ENCODE measurements at places on chromosomes 12 and 14. TPM values are rescaled to one million over a fixed set of nuclear protein-coding genes. Genes with fewer than 3 reads are reported as not detected.
A peak's percentile ranks its signal among the peaks of the same experiment; 100 is the strongest.

The KTN1 gene
- total RNA-seq = 74.6 TPM

GRCh38 chr12:100199347-100200149 lies 1.1 kb upstream of the ACTR6 start:
- peak; percentile 66 for DNase-seq

GRCh38 chr14:35558680-35559079 lies 24.7 kb downstream of the INSM2 start:
- no peak for DNase-seq

DNA sequence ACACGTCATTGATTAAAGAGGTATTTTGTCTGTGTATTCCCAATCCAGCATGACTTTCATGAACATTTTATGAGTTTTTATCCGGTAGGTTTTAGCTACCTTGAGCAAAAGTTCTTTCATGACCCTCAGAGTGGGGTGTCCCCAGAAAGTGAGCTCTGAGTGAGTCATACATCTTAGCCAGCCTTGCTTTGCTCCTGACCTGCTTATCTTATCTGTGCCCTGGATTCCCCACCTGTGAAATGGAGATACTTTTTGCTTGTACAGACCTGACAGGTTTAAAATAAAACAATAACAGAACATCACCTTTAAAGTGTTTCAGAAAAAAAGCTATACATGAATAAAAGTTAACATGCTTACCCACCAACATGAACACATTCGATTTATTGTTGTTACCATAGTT lies 202.8 kb upstream of the SOX5 start:
- peak; percentile 0 for DNase-seq

DNA sequence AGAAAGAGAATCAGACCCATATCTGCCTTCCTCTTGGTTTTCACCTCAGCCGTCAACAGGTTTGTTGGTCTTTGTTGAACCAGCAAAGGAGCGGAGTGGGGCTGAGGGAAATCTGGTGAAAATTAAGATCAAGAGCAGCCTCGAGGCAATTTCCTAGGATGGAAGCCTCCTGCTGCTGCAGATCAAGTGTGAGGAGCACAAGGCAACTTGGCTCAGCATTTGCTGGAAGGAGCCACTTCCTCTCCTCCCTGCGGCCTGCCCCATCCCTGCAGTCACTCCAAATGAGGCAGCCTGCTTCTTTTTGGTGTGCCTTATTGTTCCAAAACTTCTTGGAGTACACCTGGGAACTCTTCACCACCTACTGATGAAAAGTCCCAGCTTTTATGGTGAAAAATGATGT lies 4.9 kb downstream of the TC2N start:
- DNase-seq = no peak

GRCh38 chr12:104752881-104753280 lies 205.2 kb downstream of the SLC41A2 start:
- DNase-seq = no peak

Data from M059J (cell line).